CD8-positive, alpha-beta memory T cell (primary cell): ENCODE measurements at places on chromosomes 6 and 20.

DNA sequence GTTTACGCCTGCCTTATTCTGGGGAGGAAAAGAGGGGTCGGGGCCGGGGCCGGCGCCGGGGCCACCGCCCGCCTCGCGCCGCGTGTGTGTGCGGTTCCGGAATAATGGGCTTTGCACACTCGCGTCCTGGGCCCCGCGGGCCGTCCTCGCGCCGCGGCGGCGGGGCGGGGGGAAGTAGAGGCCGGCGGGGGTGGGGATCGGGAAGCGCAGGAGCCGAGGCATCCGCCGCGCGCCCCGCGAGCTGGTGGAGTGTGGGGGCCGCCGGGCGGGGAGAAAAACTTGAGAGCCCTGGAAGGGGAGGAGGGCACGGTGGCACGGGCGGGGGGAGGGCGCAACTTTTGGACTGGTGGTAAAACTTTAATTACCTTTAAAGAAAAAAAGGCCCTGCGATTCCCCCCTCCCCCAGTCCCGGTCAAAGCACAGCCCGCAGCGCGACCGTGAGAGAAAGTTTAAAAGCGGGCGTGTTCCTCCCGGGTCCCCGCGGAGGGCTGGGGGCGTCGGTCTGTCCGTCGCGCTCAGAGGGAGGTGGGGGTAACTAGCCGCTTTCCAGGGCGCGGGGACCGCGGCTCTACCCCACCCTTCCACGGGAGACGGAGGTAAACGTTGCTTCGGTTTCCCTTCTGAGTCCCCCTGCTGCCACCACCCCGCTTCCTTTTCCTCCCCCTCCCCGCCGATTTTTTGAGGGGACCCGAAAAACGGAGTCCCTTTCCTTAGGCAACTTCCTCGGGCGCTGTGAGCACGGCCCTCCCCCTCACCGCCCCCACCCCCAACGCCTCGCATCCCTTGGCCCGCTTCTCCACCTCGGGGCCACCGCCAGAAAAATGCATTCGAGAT, 1.9 kb downstream of the L3MBTL3 start:
- DNase-seq: peak; percentile 32

DNA sequence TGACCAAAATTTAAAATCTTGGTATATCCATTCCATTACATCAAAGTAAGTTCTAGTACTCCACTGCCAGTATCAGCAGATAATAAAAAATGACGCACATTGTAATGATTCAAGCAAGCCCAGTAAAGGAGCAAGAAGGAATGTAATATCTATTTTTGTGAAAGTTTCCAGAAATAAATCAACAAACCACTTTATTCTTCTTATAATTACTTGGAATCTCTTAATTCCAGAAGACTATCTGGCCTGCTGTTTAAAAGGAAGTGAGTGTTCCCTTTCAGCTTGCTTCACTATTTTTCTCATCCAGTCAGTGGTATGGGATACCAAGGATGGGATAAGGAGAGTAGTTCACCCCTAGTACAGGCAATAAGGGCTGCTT, 42.2 kb upstream of the DSE start:
- DNase-seq: no peak

DNA sequence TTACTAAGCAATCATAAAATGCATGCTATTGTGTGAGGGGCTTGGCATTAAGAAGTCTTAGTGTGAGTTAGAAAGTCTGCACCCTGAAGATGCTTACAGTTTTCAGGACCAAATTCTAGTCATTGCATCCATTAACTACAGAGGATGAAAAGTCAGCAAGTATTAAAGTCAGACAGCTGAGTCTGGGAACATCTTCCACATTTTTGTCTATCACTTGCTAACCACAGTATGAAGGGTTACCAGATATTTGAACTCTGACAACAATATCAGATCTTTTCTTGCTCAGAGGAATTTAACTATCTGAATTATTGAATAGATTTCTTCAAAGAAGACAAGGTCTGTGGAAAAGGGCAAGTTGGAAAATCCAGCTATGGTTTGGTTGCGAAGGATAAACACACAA, 264.4 kb downstream of the BTBD9 start:
- DNase-seq: no peak

DNA sequence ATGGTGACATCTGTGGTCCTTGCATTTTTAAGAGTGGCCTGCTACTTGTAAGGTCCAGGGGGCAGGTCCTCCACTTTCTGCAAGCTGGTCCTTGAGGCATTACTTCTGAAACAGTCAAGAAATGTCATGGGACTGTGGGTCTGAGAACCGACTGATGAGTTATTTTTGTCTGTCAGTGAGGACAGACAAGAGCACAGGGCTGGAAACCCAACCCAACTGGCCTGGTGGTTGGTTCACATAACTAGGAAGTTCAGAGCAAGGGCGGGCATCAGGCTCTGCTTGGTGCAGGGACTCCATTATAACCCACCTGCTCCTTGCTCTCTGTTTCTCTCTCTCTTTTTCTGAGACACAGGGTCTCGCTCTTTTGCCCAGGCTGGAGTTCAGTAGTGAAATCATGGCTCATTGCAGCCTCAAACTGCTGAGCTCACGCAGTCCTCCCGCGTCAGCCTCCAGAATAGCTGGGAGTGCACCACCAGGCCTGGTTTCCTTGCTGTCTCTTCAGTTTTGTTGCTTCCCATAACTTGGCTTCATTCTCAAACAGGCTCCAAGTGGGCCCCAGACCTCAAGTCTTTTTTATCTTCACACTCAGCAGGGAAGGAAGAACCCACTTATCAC, 9.2 kb downstream of the CST3 start:
- DNase-seq: no peak

GRCh38 chr6:158569036-158569435, 9.1 kb downstream of the TMEM181 start:
- DNase-seq: no peak

DNA sequence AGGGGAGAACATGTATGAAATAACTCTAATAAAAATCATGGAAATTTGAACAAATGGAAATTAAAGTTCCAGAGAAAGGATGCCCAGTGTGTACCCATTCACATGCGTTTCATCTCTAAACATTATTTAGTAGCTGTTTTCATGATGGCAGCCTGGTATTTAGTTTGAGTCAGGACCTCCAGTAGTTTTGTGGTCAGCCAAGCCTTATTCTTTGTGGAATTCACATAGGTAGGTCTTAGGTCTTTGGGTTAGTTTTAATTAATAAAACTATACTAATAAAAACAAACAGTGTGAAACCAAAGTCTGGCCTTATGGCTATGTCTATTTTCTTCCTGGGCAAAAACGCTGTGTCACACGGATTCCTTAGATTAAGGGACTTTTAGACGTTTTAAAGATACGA, 137.8 kb downstream of the FOXC1 start:
- DNase-seq: no peak

- no peak for DNase-seq
Observed at GRCh38 chr20:58688840-58689239, 3.8 kb upstream of the NPEPL1 start.

DNA sequence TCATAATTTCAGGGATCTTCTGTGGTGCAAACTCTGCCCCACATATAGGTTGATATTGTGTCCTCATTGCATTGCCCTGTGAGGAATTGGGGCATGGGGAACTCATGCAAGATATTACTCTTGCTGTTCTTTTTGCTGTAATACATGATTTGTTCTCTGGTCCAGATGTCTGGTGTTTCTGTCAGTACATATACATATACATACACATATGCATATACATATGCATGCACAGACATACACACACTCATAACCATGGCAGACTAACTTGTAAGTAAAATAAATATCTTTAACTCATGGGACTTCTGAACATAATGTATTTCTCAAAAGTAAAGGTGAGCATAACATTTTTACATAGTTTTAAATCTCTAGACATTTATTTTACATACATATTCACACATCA, 438.3 kb downstream of the CD109 start:
- DNase-seq: no peak
